Kidney epithelial cell (primary cell): ENCODE measurements at places on chromosomes 1 and 21. TPM values are rescaled to one million over a fixed set of nuclear protein-coding genes. Genes with fewer than 3 reads are reported as not detected.

Gene LENEP
- 1.6 TPM in 1 of 2 replicates, not detected in the other for total RNA-seq

Gene TDRD10
- total RNA-seq: not detected in 2 replicates

Gene MYOG
- total RNA-seq: not detected in 2 replicates

Gene CADM3
- total RNA-seq: 0.04 TPM in 1 of 2 replicates, not detected in the other

Gene OR2L5
- total RNA-seq: not detected in 2 replicates

Gene DNAJC28
- 2.4 and 3.1 TPM in 2 replicates for total RNA-seq

Gene KCNE2
- total RNA-seq: not detected in 2 replicates

Gene SEMA6C
- 6.9 and 9.9 TPM in 2 replicates for total RNA-seq

Gene CELA3B
- total RNA-seq: not detected in 2 replicates

Gene EDN2
- total RNA-seq: 0.96 TPM in 1 of 2 replicates, not detected in the other

Gene PRPF38B
- 20.3 and 21.1 TPM in 2 replicates for total RNA-seq

Gene TCP10L
- total RNA-seq: 1.1 TPM in 1 of 2 replicates, not detected in the other

Gene OR2T11
- total RNA-seq: not detected in 2 replicates

Gene B3GALT5
- 4.3 and 5.8 TPM in 2 replicates for total RNA-seq
